Activated T-cell treated with anti-CD3 and anti-CD28 coated beads for 1 hour (primary cell): ENCODE measurements at places on chromosomes 6 and 20.

GRCh38 chr6:150325066-150325772 is 43.6 kb upstream of the IYD start:
- no peak for DNase-seq

GRCh38 chr20:47152068-47152467 is 204.4 kb downstream of the ZMYND8 start:
- DNase-seq, result no peak

GRCh38 chr20:38114353-38114791 is 50.7 kb downstream of the TGM2 start:
- no peak for DNase-seq

GRCh38 chr6:137166247-137167098 is 7.0 kb downstream of the IL22RA2 start:
- no peak for DNase-seq

GRCh38 chr6:139386404-139386803 is 12.0 kb upstream of the CITED2 start:
- DNase-seq, result no peak

- no peak for DNase-seq
Measured at GRCh38 chr6:156957931-156958547, 180.9 kb downstream of the ARID1B start.

DNA sequence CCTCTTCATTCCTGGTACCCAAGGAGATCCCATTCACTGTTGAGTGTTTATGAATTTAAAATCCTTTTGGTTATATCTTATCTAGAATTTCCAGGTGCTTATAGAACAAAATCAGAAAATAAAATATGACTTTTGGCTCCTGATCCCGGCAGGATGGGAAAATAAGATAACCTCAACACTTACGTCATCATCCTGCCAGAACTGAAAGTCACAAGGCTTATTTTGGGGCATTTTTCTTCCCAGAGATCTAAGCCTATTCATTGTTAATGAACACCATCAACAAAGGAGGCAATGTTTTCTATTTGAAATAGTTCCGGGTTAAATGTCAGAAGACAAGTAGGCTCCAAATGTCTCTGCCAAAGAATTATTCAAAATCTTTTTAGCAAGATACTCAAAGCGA is 580.6 kb downstream of the TFAP2A start:
- DNase-seq, result no peak

DNA sequence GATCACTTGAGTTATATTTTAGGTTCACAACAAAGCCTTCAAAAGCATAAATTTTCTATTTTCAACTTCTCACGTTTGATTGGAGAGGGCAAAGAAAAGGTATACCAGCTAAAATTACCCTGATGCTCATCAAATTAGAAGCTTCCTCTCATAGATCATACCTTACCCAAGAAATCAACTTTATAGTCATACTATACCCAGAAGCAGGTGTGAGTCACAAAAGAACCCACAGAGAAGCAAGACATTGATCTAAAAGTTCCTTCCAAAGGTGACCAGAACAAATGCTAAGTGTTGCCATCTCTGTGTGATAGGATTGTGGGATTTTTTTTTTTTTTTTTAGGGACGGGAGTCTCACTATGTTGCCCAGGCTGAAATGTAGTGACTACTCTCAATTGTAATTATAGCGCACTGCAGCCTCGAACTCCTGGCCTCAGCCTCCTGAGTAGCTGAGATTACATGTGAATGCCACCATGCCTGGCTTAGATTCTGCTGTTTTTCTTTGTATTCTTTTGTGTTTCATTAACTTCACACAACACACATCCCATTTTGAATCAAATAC is 3.3 kb downstream of the EIF2S2 start:
- DNase-seq, result no peak

DNA sequence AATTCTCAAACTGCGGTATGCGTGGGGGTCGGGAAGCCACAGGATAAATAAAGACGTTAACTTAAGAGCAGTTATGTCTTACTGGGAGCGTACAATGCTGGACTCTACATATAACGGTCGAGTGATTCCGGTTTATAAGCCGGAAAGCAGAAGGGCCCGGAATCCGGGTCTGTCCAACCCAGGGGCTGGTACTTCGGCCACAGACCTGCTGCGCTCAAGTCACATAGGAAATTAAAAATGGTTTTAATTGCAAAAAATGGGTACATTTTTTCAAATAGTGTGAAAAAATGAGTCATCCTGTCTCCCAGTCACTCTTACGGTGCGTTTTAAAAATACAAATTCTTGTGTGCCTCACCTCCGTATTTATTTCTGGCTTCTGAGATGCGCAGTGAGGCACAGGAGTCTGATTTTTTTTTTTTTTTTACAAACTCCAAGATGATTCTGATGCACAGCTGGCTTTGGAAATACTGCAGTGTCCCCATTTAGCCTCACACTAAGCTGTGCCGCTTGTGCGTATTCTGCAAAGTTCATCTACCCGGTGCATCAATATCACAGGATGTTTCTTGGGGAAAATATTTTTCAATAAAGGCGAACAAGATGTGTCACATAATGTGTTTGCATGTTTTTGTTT is 1.0 kb downstream of the PCIF1 start:
- no peak for DNase-seq

GRCh38 chr6:139373154-139373927 is 1.1 kb downstream of the CITED2 start:
- DNase-seq, result peak; percentile 48

GRCh38 chr6:34236131-34236442 is 586 bp upstream of the HMGA1 start:
- no peak for DNase-seq

- DNase-seq, result no peak
Measured at GRCh38 chr20:9392892-9393857, 121.2 kb upstream of the LAMP5 start.
